Stimulated activated CD8-positive, alpha-beta memory T cell treated with anti-CD3 and anti-CD28 coated beads, Interleukin-15, amount 100 ng/mL, for 48 hours (primary cell): ENCODE measurements at places on chromosomes 1 and 21.

GRCh38 chr1:155531624-155532023, 31.0 kb downstream of the ASH1L start:
- DNase-seq = no peak

DNA sequence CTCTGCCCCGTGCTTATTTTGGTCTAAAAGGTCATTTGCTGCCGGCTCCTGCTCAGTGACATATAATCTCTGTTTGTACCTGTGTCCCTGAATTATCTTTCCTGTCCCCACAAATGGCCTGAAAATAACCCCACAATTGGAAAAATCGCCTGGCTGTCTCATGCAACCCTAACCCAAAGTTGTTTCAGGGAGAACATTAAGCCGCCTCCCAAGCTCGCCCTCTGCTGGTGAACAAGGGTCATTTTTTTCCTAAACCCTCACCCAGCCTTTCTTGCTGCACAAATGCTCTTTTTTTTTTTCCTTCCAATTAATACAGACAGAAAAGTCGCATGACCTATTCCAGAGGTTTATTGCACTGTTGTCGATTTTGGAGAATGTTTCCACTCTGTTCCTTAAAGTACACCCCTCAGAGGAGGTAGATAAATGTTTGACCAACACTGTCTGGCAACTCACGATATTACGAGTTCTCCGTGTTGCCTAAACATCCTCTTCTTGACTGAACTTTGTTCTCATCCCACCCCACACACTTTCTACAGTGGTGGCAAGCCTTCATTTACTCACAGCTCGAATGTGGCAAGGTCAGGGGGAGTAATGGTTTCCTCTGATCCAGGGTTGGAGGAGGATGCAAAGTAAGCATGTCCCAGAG, 148.7 kb downstream of the ZZZ3 start:
- peak; percentile 8 for DNase-seq

DNA sequence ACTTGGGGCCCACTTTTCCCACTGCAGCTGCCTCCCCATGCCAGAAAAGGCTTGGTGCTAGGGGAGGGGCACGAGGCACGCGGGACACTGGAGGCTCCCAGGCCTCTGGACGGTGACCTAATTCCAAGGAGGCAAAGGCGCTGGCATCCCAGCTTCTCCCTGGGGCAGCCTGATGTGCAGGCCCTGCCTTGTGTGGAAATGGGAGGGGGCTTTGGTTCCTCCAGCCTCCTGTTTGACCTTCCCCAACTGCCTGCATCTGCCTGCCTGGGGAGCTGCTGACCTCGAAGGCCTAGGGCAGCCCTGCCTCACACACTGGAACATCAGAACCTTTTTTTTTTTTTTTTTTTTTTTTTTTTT, 39.9 kb downstream of the KIAA1614 start:
- DNase-seq = no peak

GRCh38 chr1:5721634-5722215, 270.5 kb downstream of the NPHP4 start:
- no peak for DNase-seq

DNA sequence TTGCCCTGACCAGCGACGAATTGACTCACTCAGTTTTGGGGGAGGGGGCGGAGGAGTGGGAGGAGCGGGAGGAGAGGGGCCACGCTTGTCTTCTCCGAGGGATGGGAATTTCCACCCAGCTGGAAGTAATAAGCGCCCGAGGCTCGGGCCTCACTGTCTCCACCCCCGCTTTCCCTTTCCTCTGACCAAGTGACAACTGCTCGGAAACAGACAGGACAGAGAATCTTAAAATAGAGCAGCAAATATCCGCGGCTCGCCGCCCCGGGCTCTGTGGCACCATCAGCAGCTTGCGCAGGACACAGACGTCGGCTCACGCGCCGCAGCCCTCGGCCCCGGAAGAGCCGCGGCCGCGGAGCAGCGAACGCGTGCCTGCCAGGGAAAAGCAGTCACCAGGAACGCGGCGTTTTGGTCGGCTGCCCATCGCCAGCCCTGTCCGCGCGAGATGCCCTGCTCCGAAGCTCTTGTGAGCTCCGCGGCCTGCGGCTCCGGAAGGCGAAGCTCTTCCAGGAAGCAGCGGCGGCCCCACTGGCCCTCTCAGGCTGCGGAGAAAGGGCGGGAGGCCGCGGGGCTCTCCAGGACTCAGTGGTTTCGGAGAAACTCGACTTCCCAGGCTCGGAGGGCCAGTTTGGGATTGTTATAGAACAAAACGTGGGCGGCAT, 10.7 kb upstream of the RGS16 start:
- peak; percentile 45 for DNase-seq

GRCh38 chr21:27536319-27536718, 569.4 kb upstream of the ADAMTS5 start:
- DNase-seq = no peak

DNA sequence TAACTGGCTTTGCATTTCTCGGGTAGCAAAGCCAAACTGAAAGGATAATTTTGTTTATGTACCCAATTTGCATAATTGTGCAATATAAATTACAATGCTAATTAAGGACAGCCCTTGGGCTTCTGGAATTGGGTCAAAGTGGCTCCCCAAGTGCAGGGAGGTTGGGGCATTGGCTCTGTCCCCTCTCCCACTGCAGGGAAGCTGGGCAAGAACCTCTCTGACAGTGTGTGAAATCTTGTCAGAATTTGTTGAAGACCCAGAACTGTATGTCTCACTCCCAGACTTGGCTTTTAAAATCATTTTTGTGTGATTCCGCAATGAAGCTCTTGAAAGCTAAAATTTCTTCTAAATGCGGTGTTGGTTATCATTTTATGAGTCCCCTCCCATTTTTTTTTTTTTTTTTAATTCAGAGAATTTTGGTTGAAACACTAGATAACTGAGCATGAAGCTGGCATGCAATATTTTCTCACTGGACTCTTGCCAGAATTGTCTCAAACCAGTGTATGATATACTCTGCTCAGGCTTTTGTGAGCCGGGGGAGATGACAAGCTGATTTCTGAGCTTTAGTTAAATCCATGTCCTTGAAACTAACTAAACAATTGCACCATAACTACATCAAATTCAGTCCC, 878.9 kb upstream of the CXADR start:
- DNase-seq = no peak

GRCh38 chr1:112975336-112975735, 19.3 kb upstream of the SLC16A1 start:
- no peak for DNase-seq

DNA sequence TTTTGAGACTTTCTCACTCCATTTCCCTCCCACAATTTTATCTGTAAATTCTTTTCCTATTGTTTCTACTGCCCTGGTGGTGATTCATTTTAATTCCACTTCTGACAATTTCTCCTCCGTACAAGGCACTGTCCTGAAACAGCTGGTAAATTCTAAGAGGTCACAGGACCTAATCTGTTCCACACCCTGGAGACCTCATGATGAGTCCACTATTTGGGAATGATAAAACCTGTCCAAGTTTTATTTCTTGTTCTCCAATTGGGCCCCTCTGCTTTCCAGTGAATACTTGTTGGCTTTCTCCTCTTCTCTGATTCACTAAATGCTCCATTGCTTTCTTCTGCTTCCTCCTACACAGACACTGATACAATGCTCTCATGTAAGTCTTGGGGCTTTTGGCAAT, 343.1 kb upstream of the DUSP10 start:
- no peak for DNase-seq

- no peak for DNase-seq
Observed at GRCh38 chr21:26554365-26554764, 18.7 kb downstream of the CYYR1 start.

DNA sequence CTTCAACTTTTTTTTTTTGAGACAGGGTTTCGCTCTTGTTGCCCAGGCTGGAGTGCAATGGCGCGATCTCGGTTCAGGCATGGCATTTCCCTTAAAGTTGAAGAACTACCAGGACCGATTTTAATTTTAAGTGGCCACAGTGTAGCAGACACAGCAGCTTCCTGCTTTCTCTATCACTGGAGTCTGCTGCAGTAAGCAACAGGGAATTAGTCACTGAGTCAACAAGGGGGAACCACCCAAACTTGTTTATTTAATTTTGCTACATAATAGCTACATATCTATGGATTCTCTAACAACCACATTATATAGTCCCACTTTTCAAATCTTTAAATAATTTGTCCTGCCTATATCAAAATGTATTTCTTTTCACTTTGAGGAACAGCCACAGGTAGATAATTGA, 12.5 kb upstream of the TNNI3K start:
- no peak for DNase-seq

GRCh38 chr1:92444351-92444750, 42.4 kb downstream of the GFI1 start:
- DNase-seq = no peak

- no peak for DNase-seq
Observed at GRCh38 chr1:245649666-245650065, 494.9 kb downstream of the KIF26B start.

DNA sequence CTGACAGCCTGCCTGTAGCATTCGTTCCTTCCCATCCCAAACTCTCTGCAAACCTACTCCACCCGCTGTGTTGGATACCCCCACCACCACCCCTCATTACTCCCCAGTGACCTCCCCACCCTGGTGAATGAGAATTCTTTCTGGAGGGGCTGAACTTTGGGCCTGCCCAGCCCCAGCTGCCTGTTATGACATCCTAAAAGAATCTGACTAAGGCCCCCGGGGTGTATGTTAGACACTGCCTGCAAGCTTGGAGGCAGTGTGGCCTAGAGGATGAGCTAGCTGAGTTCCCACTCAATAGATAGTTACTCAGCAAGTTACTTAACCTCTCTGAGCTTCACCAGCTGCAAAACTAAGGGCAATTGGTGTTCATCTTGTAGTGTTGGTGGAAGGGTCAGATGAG, 110.2 kb upstream of the FGGY start:
- no peak for DNase-seq

GRCh38 chr1:248926401-248927182, 20.6 kb downstream of the PGBD2 start:
- DNase-seq = no peak

DNA sequence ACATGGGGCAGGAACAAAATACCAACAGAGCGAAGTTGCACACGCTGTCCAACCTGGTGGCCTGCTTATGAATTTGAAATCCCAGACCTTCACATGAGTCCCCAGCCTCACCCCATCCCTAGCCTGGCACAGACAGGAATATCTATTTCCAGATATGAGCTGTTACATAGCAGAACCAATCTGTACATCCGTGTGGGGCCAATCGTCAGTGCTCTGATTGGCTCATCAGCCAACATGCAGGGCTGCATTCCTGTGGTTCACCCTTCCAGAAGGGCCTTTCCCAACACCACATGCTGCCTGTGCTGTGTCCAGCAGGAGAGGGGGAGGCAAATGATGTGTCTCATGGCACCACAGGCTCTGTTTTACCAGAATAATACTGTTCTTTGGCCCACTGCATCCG, 31.3 kb downstream of the CCN1 start:
- DNase-seq = no peak

DNA sequence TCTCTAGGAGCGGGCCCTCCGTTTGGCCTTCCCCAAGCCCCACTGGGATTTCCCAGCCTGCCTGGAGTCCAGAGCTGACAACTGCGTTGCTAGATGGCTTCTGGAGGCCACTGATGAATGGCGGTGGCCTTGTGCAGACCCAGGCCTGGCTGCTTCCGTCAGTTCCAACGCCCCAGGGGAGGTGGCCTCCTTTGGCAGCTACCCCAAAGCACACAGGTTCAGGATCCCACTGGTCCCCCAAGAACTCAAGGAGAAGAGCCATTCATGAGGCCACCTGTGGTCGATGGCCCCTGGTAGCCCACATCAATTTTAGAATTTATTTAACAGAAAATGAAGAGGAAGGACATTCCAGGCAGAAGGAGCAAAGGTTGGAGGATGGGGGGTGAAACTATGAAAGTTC, 85.2 kb downstream of the LACTBL1 start:
- no peak for DNase-seq

- DNase-seq = no peak
Observed at GRCh38 chr1:246355411-246356230, 151.5 kb downstream of the SMYD3 start.

GRCh38 chr1:215606564-215607168, 39.6 kb downstream of the KCTD3 start:
- DNase-seq = no peak

DNA sequence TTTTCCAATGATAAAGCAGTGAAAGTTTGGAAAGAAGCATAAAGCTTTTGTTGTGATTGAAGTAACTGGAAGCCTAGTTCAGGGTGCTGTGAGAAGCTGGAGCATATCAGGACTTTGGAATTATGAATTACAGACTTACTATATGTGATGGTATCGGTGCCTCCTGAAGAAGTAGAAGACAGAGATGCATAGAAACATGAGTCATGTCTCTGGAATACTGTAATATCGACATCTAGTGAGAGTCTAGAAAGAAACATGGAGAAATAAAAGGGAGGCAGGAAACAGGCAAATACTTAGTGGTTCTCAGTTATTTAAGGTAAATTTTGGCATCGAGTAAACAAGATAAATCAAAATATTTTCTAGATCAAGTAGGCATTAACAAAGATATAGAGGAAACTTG, 103.0 kb downstream of the CAMTA1 start:
- no peak for DNase-seq

DNA sequence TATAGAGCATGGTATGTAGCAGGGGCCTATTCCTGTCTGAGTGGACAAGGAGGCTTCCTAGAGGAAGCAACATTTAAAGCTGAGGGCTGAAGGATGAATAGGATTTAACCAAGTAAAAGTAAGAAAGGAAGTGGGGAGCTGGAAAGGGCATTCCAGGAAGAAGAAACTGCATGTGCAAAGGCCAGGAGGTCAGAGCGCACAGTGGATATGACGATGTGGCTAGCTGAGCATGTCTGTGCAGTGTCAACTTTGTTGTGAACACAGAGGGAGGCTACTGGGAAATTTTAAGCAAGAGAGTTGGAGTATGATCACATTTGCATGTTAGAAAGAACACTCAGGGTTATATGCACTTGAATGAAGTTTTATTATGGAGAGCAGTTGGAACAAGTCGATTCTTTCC, 28.6 kb upstream of the JUN start:
- DNase-seq = no peak

- DNase-seq = no peak
Observed at GRCh38 chr1:197743578-197743977, 31.7 kb downstream of the DENND1B start.

DNA sequence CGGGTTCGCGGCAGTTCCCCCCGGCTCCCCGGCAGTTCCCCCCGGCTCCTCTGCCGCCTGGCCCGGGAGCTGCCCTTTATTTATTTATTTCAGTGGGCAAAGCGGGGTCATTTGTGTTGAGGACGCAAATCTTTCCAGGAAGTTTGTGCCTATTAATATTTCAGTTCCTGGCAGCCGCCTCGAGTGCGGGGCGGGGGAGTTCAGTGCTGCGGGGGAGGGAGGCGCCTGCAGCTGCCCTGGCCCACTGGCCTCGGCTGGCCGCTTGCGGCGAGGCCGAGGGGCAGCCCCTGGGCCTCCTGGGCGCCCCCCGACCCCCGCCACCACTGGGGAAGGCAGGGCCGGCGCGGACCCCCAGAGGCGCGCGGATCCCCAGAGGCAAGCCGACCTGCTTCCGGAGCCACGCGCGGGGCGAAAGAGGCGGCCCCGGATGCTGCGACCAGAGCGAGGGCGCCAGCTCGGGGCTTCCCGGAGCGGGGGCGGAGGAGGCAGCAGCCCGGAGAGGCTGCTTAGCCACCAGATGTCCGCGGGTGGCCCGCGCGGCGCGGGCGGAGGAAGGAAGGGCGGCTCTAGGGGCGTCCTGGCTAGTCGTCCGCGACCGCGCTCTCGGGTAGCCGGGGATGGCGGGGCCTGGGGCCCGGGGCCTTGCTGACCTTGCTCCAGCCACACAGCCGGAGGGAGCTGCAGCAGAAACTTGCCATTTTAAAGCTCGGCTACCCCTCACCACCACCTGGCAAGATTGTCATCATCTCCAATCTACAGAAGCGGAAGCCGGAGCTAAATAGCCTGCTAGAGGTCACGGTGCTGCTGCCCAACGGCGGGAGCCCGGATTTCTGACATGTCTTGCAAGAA, 48.0 kb downstream of the H3-3A start:
- peak; percentile 69 for DNase-seq

GRCh38 chr1:39158327-39159086, 46.0 kb upstream of the MACF1 start:
- DNase-seq = no peak
